ENCODE measurements at places on chromosomes 11 and 22. TPM values are rescaled to one million over a fixed set of nuclear protein-coding genes. Genes with fewer than 3 reads are reported as not detected.

DNA sequence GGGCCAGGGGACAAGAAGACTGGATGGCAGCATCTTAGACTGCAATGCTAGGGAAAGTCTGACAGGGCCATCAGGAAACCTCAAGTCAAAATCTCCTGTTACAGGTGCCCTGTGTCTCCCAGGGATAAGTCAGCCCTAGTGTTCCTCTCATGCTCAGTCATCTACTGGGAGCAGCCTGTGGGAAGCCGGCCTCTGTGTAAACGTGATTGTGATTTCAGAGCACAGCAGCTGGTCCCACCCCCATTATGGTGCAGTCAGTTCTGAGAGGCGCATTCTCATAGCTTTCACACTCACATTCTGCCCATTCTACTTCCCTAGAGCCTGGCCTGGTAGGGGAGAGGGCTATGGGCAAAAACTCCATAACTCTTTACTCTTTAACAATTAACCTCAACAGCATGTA, 7.2 kb upstream of the SLN start:
- no peak for DNase-seq

DNA sequence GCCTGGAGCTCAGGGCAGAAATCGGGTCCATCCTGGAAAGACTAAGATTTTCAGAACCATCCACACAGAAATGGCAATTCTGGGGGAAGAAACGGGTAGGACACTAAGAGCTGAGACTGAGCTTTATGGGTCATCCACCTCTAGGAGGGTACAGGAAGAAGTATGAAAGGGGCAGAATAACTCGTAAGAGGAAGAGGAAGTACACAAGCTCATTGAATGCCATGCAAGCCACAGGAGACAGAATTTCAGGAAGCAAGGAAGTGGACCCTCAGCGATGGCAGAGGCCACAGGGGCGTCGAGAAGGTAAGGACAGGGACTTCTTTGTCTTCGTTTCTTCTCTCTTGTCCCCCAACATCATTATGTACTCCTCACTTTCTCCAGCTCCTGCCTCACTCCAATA, 169.6 kb downstream of the MAML2 start:
- no peak for DNase-seq

EEF1G gene
- 2,105 TPM for polyA plus RNA-seq

LARGE1 gene
- 1.2 TPM for polyA plus RNA-seq

DNA sequence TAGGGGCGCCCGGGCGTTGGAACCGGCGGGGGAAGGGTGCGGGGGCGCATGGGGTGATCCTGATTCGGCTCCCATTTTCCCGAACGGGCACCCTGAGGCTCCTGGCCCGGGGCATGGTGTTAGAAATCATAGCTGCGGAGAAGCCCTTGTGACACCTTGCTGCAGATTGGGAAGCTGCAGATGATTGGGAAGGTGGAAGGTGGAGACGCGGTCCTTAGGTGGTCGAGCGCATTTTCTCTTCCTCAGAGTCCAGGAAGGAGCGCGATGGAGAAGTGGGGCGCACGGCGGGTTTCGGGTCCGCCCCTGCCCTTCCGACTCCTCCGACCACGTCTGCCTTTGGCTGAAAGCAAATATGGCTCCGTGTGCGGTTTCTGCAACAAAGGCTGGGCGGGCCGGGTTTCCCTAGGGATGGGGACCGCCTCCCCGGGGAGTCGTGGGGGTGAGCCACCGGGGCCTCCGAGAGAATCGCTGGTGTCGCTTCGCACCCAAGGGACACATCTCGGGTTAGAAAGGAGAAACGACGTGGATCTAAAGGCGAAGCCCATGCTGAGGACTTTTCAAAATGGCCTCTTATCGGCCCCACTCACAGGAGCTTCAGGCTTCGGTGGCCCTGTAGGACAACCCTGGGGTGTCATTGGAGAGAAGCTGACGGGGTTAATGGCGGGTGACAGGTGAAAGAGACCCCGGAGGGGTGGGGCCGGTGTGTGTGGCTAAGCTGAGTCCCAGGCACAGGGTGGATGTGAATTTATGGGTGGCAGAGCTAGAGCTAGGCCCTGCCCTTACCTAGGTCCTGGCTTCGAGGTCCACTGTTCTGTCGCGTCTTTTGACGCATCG, 707 bp upstream of the FTH1 start:
- peak; percentile 61 for DNase-seq

GRCh38 chr11:44416776-44417175, 106.8 kb upstream of the ALX4 start:
- DNase-seq: no peak

CLMP gene
- 85.1 TPM for polyA plus RNA-seq

- no peak for DNase-seq
Measured at GRCh38 chr11:94032066-94032465, 10.9 kb downstream of the HEPHL1 start.

PRR33 gene
- polyA plus RNA-seq: not detected

DNA sequence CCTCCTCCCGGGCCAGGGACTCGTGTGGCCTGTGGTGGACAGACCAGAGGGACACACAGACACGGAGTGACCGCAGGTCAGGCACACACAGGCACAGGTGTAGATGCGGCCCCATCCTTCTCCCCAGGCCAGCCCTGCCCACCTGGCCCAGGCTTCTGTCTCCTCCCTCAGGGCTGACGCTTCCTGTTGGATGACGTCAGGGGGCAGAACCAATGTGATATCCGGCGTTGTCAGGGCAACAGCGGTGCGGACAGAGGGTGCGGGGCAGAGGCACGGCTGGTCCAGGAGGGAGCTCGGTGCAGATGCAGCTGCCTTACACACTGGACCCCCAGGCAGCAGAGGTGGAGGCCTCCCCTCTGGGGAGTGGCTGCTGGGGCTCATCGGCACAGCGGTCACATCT, 2.9 kb upstream of the TUBGCP6 start:
- peak; percentile 81 for DNase-seq

- no peak for DNase-seq
Measured at GRCh38 chr22:38218661-38219622, 17.1 kb downstream of the MAFF start.

DNAJB7 gene
- polyA plus RNA-seq: not detected

APOL1 gene
- 0.56 TPM for polyA plus RNA-seq

GRCh38 chr11:121692236-121692635, 239.5 kb upstream of the SORL1-AS1 start:
- no peak for DNase-seq

DNA sequence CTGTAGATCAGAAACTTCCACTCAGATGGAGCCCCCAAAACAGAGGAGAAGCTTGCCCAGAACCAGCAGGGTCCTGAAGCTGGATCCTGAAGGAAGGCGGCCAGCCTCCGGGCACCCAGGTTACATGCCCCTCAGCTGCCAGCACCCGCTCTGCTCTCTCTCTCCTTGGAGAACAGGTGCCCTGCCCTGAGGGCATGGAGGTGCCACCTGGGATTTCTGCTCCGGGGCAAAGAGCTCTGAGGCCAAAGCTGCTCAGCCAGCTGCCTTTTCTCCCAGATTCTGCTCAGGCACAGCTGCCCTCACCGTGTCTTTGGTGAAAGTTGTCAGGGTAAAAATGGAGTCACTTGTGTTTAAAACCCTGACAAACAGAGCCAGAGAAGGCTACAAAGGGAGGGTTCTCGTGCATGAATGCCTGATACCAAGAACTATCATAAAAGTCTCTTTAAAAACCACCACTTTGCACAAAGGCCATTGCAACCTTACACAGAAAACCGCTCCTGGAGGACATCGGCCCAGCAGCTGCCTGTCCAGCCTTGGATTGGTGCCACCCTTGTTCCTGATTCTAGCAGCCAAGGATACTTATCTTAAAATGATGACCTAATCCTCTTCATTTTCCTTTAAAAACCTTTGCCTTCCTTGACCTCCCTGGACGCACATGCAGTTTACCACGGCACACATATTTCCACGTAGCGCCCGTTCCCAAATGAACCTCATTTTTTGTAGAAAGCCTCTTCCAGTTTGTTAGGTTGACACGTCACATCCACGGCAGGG, 140.0 kb downstream of the CACNA1I start:
- DNase-seq: no peak

UBQLN3 gene
- not detected for polyA plus RNA-seq

DNA sequence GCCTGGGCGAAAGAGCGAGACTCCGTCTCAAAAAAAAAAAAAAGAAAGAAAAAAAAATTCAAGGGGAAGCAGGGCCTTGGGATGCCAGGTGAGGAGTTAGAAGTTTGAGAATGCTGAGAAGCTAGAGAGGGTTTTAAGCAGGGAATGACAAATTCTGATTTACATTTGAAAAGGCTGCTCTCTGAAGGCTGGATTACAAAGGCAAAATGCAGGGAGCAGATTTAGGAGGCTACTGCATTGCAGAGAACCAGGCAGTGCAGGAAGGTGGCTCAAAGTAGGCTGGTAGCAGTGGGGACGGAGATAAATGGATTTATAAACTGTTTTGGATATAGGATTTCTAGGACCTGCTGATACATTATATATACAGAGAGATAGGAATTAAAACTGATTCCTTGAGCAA, 66.6 kb downstream of the KCNC1 start:
- no peak for DNase-seq

FAM180B gene
- not detected for polyA plus RNA-seq

IFITM10 gene
- polyA plus RNA-seq: 0.31 TPM

- no peak for DNase-seq
Measured at GRCh38 chr11:65108469-65109123, 3.1 kb upstream of the TM7SF2 start.

DNA sequence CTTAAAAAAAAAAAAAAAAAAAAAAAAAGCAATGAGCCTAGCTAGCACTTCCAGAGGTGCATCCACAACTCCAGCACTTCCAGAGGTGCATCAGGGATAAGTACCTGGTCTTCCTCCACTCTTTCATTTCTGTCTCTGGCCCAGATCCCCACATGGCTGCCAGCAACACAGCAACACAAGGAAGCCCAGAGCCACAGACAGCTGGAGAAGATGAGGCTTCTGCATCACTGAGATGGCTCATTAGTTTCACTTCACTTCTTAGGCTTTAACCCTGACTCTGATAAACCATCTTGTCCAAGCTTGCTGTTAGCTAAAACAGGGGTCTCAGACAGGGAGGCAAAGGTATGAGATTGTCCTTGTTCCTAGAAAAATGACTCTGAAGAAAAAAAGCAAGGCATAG, 35.6 kb downstream of the PC start:
- no peak for DNase-seq

- no peak for DNase-seq
Measured at GRCh38 chr11:111836721-111837120, 34.7 kb downstream of the ALG9 start.

ST14 gene
- polyA plus RNA-seq: not detected

GRCh38 chr22:42977569-42977968, 37.4 kb downstream of the PACSIN2 start:
- DNase-seq: no peak

TSGA10IP gene
- not detected for polyA plus RNA-seq

DNA sequence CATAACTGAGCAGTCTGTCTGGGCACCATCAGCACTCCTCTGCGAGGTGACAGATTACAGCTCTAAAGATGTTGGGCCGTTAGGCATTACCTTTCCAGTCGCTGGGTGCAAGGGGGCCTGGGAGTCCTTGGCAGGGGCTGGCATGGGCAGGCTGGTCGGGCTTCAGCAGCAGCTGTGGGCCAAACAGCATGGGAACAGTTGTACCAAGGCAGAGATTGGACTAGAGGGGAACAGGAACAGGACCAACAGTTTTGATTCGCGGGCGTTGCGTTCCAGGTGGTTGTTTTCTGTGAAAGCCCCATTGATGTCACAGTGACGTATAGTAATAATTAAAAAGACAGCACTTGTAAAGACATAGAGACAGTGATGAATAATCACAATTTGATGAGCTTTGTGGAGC, 25.8 kb upstream of the B3GAT1 start:
- no peak for DNase-seq

MAP6 gene
- 13.1 TPM for polyA plus RNA-seq

- DNase-seq: no peak
Measured at GRCh38 chr11:64251753-64252002, 348 bp downstream of the PLCB3 start.

TAGLN gene
- 519 TPM for polyA plus RNA-seq

TLCD5 gene
- polyA plus RNA-seq: 12.7 TPM

PGA3 gene
- polyA plus RNA-seq: not detected

DNA sequence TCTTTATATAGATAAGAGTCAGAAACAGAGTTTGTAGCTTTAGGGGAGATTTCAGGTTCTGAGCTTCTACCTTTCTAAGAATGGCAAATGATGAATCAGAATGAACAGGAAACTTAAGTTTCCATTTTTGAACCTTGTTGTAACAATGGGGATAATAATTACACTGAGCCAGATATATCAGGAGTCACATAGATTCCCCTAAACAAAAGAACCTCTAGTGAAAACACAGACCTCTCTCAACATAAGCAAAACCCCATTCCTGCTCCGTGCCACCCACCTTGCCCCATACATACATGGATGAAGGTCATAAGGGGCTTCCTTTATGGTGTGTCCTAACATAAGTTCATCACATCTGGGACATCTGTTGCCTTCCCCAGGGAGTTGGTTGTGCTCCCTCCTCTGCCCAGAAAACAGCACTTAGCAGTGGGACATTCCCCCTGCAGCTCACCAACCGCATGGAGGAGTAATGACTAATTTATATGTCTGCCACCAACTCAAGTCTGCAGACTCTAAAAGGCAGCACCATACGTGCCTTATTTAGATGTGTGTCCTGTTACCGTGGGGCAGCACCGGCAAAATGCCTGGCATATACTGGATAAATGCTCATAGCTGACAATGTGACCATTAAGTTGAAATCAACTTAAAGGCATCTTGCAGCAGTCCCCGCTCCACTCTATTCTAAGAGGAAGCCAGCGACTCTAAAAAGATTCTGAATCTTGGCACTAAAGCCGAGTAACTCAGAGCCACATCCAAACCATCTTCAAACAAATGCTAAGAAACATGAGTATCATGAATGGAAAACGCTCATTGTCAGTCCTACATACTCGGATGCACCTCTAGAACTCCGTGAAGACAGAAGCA, 8.0 kb downstream of the JAML start:
- DNase-seq: no peak

OR2AT4 gene
- polyA plus RNA-seq: not detected

DNA sequence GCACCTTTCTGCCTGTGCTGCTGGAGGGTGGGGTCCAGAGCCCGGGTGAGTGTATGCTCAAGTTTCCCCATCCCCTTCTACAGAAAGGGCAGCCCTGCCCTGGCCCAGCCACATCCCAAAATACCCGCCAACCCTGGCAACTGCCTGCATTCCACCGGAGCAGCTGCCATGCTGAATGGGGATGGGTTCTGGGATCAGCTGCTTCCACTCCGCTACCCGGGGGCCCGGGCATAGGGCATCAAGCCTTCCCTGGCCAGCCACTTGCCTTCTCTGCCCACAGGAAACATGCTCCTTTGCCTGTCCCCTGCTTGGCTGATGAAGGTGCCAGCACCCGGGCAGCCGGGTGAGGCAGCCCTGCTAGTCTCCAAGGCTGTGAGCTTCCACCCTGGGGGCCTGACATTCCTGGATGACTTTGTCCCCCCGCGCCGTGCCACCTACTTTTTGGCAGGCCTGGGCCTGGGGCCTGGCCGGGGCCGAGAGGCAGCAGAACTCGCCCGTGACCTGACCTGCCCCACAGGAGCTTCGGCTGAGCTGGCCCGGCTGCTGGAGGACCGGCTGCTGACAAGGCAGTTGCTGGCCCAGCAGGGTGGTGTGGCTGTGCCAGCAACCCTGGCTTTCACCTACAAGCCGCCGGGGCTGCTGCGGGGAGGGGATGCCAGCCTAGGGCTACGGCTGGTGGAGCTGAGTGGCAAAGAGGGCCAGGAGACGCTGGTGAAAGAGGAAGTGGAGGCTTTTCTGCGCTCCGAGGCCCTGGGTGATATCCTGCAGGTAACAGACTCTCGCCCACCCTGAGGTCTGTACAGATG, 3.2 kb downstream of the CARNS1 start:
- no peak for DNase-seq

MMP13 gene
- polyA plus RNA-seq: 0.12 TPM

GRCh38 chr22:45783021-45783420, 111.4 kb downstream of the ATXN10 start:
- no peak for DNase-seq

Data from SK-N-SH (cell line).